ENCODE measurements at places on chromosomes 12 and 14.
A peak's percentile ranks its signal among the peaks of the same experiment; 100 is the strongest.

- peak; percentile 5 for DNase-seq
Observed at GRCh38 chr12:31316891-31317290, 9.1 kb downstream of the SINHCAF start.

- no peak for DNase-seq
Observed at GRCh38 chr12:1313906-1314305, 280.5 kb downstream of the FBXL14 start.

GRCh38 chr12:26719852-26720251, 113.1 kb downstream of the ITPR2 start:
- no peak for DNase-seq

- no peak for DNase-seq
Observed at GRCh38 chr12:131000000-131000486, 46.3 kb downstream of the ADGRD1 start.

DNA sequence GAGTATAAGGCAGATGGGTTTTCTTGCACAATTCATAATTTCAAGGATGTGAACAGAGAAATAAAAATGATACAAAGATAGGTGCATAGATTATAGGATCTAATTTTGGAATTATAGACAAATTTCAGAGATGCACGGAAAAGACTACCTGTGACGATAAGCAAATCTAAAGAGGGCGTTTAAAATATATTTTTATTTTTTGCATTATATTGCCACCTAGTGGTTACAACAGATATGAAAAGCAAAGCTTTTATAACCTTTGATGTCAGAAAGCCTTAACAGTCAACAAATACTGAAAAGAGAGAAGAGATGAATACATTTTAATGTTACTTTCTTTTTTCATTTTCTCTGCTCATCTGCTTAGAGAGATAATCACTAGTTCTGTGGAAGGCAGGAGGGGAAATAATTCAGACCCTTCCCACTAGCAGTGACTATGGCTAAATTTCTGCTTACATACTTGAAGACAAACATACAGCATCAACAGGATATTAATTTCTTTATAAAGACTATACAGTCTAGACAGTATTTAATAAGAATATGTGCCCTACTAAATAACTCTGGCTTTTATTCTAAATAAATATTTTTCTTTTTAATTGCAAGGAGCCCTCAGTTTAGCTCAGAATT, 46.3 kb downstream of the NTS start:
- no peak for DNase-seq

DNA sequence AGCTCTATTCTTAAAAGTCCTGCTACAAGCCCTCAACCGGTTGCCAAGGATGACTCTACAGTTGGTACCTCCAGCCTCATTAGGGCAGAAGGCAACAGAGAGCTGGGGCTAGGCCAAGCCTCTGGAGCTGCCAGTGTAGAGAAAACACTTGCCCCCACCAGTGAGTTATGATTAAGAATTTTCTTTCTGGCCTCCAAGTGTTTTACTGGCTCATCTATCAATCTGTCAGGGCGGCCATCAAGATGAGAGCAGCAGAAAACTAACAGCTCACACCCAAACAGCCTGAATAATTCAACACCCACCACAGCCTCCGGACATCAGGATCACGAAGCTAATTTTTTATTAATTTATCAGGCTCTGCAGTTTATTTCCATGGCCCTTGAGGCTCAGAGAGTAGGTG, 40.7 kb upstream of the CMKLR1 start:
- no peak for DNase-seq

DNA sequence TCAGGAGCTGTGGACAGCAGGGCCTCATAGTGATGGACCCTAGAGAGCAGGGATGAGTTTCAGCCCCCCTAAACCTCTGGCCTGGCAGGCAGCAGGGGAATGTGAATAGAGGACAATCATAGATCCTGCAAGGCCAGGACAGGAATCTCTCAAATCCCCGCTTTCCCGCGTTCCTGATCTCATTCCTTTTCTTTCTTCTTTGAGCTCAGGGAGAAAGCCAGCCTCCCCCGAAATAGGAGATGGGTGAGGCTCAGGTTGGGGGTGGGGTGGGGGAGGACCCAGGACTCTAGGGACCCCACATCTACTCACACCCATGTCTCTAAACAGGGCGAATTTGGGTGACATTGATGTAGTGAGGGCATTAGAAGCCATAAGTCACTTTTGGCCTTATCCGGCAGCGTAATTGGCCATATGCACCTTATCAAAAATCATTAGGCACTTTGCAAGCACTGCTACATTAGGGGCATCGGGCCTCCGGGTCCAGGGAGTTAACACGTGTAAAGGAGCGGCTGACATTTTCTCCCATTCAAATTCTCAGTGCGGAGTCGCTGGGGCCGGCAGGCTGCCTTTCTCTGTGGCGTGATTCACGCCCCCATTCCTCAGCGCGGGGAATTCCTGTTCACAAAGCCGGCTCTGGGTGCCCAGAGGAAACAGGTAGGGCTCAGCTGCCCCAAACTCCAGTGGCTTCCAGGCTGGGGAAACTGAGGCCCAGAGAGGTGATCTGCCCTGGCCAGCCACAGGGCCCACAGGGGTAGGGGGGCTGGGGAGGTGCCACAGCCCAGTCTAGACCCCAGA, 1.5 kb downstream of the LHX5 start:
- no peak for DNase-seq

DNA sequence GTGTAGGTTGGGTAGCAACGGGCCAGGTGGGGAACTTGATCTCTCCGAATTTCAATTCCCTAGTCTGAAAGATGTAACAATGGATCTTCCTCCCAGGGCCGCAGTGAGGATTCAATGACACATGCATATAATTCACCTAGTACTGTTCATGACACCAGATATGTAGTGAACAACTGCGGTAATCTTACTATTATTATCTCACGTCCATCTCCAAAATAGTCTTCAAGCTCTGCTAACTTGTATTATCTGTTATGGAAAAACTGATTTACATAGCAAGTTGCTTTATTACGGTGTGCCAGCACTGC, 26.4 kb downstream of the MOK start:
- DNase-seq, result no peak
